ENCODE measurements at places on chromosomes 5 and 9.

- peak; percentile 87 for DNase-seq
Measured at GRCh38 chr9:128192601-128193371, 1.4 kb upstream of the CIZ1 start.

GRCh38 chr9:116387934-116388698, 234.5 kb downstream of the PAPPA start:
- no peak for DNase-seq

DNA sequence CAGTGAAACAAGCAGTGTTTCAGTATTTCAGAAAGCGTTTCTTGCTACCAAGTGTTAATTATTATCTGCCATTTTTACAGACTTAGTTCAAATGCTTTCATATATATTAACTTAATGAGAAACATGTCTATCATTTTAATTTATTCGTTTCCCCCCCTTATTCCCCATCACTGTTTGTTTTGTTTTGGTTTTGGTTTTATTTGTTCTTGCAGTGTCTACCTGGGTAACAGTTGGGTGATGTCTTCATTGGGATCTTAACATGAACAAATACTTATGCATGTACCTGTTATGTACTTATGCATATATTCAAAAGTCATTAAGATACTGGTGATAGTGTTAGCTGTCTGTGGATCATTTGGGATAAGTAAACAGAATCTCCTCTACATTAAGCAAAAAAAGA, 108.0 kb downstream of the CDC42SE2 start:
- DNase-seq: no peak

DNA sequence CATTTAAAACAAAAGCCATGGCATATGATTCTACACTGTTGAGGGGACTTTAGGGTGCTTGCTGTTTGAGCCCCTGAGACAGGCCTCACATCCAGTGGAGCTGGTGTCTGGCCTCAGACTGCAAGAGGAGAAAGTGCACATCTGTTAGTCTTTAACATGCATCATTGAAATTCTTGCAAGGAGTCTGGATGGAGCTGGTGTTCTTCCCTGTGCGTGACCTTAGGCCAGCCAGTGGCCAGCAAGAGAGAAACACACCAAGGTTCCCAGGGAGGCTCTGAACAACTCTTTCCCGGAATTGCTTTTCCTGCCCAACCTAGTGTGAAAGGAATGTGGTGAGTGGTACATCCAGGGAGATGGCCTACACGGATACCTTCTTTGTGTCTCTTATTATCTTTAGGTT, 282.8 kb upstream of the TNC start:
- no peak for DNase-seq

GRCh38 chr9:97411440-97411788, 482 bp upstream of the TDRD7 start:
- no peak for DNase-seq

DNA sequence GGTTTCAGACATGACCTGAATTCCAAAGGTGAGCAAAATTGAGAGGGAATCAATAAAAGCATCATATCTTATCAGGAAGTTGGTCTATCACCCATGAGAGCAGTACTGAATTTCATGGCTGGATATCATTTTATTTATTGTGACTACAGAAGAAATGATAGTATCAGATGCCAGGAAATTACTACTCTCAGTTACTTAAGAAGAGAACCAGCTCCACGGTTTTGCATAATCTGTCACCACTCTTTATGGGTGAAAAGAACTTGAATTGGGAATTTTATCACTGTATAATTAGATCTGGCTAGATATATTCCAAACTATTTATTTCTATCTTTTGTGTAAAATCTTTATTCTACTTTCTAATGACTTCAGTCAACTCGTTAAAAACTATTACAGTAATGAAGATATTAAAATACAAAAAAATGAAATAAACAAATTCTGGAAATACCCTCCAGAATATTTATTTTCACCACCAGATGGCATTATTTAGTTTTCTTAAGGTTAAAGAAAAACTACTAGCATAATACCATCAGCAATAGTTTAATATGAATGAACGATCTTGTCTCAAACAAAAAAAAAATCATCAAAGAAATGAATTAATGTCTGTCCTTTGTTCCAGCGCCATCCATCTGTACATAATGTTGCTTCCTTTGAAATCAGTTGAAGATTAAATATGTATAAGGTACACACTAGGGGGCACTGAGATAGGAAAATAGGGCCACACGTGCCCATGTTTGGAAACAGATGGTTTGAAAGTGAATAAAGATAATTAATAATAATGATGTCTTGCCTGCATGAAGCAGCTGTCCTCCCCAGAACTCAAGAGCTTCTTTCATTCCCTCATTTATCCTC, 84.7 kb upstream of the SLCO6A1 start:
- no peak for DNase-seq

DNA sequence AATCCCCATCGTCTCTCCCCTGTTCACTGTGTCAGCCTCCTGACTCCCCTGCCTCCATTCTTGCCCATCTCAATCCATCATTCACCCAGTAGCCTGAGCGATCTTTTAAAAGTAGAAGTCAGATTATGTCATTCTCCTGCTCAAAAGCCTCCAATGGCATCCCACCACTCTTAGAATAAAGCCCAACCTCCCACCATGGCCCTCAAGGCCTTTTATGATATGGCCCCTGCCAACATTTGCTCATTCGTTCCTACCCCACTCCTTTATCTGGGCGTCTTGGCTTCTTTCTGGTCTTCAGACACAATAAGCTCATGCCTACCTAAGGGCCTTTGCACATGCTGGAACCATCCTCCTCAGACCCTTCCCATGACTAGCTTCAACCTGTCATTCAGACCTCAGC, 35.5 kb upstream of the KCNMB1 start:
- no peak for DNase-seq

DNA sequence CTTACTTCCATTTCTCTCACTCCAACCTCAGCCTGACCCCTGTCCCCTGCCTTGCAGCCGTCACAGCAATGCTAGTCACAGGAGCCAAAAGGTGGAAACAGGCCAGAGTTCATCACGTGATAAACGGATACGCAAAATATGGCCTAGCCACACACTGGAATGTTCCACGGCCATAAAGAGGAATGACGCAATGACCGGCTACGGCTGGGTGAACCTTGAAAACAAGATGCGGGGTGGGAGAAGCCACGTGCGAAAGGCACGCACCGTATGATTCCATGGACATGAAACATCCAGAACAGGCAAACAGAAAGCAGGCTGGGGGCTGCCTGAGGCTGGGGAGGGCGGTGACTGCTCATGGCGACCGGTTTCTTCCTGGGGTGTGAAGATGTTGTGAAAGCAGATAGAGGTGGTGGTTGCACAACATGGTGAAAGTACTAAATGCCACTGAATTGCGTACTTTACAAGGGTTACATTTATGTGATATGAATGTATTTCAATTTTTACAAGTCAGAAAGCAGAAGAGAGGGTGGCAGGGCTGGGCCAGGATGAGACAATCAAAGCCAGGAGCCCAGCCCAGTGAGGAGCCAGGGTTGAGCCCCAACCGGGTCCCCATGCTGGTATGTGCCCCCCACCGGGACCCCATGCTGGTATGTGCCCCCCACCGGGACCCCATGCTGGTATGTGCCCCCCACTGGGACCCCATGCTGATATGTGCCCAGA, 117.8 kb upstream of the SARDH start:
- peak; percentile 53 for DNase-seq

- DNase-seq: no peak
Measured at GRCh38 chr5:130836729-130837649, 328.1 kb downstream of the HINT1 start.

- DNase-seq: no peak
Measured at GRCh38 chr9:100549048-100549447, 28.8 kb upstream of the CAVIN4 start.

- peak; percentile 96 for DNase-seq
Measured at GRCh38 chr9:129495620-129496472, 125.1 kb downstream of the C9orf50 start.

DNA sequence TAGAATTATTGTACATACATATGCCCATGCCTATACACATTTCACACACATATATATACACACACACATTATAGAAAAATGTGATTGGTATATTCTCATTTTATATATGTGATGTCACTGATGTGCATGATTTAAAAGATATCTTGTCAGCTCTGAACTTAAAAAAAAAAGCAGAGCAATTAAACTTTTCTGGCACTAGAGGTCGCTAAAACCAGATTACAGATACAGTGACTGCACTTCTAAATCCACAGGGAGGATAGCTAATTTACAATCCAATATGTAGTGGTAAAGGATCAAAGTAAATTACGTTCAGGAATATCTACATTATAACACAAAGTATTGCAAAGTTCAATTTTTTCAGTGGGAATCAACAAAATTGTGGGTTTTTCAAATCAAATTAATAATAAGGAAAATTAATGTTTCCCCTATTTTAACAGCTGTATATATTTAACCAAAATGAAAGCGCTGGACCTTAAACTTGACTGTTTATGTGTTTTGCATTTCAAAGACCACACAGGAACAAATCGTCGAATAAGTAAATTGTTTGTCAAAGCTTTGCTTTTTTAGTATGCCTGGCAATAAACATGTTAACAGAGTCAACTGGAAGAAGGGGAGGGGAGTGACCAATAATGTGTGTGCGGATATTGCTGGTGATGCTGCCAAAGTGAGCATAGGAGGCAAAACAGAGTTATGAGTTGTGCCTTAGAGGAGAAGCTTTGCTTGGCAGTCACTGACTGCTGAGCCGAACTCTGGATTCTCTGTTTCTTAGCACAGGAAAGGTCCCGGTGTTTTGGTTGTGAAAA, 1201.4 kb upstream of the C9orf72 start:
- no peak for DNase-seq

GRCh38 chr5:62603934-62604333, 25.3 kb downstream of the LRRC70 start:
- no peak for DNase-seq

- no peak for DNase-seq
Measured at GRCh38 chr5:158549311-158549710, 550.4 kb downstream of the EBF1 start.

DNA sequence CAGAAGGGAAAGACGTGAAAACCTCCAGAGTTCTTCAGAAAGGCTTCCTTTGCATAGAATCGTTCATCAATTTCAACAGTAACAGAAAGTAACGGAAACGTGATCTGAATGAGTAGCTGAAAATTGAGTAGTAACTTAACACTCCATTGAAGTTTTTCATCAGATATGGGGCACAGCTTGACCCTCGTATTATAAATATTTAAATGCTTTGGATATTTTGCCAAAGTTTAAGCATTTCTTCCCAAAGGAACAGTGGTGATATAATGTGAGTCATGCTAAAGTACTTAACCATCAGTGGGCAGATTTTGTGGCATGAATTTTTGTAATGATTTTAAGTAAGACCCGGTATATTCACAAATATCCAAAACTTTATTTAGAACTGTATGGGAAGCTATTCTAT, 67.4 kb upstream of the ADAMTS19 start:
- DNase-seq: no peak

DNA sequence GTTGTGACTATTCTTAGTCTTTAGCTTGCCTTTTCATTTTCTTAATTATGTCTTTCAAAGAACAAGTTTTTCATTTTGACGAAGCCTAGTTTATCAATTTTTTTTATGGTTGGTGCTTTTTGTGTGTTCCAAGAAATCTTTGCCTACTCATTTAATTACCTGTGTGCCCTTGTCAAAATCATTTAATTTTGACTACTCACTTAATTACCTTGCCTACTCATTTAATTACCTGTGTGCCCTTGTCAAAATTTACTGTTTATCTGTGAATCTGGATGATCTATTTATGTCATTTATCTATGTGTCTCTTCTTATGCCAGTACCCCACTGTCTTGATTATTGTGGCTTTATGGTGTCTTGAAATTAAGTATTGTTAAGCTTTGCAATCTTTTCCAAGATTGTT, 63.9 kb downstream of the MTAP start:
- no peak for DNase-seq

- no peak for DNase-seq
Measured at GRCh38 chr9:134215699-134216448, 51.5 kb upstream of the RNU6ATAC start.

- no peak for DNase-seq
Measured at GRCh38 chr5:171617266-171617665, 168.4 kb upstream of the SMIM23 start.

- DNase-seq: no peak
Measured at GRCh38 chr5:6856653-6857052, 143.4 kb downstream of the TENT4A start.

- no peak for DNase-seq
Measured at GRCh38 chr5:117486261-117486660, 911.6 kb upstream of the SEMA6A start.

- DNase-seq: no peak
Measured at GRCh38 chr5:147397616-147398015, 112.3 kb downstream of the DPYSL3 start.

DNA sequence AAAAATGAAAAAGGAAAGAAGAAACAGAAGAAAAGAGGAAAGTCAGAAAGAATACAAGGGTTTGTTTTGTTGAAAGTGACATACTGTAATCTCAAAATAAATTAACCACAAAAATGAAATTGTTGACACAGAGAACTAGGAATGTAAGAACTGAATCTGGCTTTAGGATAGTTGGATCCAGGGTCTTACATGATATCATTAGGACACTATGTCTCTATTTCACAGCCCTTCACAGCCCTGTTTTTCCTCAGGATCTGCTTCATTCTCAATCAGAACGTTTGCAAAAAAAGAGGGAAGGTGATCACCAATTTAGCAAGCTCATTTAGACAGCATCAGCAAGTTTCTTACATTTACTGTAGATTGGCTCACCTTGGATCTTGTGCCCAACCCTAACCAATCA, 188.5 kb upstream of the NREP start:
- DNase-seq: no peak

DNA sequence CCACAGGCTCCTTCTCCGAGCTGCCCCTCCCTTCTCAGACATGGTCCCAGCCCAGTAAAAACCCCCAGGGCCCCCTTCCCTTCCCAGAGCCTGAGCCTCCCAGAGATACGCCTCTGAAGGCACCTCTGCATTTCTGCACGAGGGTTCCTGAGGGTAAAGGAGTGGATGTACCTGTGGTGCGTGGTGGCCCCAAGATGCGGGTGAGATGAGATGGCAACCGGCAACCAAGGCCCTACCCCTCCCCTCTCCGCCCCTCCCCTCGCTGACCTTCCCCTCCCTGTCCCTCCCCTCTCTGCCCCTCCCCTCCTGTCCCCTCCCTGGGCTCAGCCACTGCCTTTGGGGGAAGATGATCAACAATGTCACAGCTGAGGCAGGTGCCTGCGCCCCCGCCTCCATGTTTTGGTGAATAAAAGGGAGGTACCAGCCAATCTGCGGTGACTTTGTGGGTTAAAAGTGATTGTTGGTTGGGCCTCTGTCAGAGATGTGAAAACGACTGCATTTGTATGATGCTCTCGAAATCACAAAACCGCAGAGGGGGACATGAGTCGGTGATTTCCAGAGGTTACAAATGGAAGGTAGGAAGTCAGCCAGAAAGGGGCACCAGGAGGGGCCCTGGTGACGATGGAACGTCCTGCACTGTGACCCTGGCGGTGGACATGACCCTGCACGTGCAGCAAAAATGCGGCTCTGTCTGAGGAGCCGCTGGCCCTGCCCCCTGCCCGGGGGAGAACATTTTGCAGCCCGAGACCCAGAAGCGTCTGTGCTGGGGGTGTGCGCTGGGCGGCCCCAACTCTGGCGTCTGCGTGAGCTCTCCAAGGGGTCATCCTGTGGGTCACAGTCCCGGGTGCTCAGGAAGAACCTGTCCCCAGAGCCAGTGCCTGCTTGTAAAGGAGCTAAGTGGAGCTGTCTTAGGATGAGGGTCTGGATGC, 3.7 kb downstream of the LCN9 start:
- DNase-seq: no peak

GRCh38 chr9:133184971-133185370, 21.3 kb upstream of the GBGT1 start:
- DNase-seq: no peak

Data from tibial artery (tissue), 4 donors.